ENCODE measurements at places on chromosomes 7 and 10.

GRCh38 chr7:112122144-112122543 lies 84.1 kb downstream of the DOCK4 start:
- DNase-seq, result no peak

DNA sequence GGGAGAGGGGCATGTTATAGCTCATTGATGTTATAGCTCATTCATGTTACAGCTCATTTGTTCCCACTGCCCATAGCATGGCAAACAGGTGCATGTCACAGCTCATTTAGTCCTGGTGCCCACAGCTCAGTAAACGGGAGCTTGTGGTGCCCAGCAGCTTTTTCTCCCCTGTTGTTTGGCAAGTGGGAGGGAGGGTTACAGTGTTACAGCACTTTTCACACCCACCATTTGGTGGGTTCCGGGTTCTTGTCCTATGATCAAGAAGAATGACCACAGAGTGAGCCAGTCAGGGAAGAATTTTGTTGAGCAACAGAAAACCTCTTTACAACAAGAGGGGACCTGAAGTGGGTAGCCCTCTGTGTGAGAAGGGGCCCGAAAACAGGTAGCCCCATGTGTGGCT lies 162.8 kb upstream of the CSTF2T start:
- no peak for DNase-seq

- DNase-seq, result no peak
These were observed 13.3 kb downstream of the OTUD1 start for GRCh38 chr10:23452033-23452655.

- no peak for DNase-seq
These were observed 31.5 kb upstream of the OR9A4 start for GRCh38 chr7:141884539-141885225.

- no peak for DNase-seq
These were observed 42.1 kb downstream of the ASB4 start for GRCh38 chr7:95527776-95528250.

DNA sequence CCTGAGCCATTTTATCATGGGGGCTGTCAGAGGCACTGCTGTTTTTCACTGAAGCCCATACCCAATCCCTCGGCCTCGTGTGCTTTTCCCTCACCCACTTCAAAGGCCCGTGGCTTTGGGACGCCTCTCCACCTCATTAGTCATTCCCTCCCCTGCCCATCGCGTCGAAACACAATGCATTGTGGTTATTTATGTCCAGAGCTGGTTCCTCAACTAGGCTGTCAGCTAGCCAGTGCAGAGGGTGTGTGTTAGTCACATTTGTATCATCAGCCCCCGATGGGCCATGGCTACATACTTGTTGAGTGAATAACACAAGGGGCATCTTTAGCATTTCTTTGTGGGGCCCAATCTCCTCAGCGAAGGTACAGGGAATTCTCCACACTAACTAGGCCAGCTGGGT lies 3.8 kb upstream of the CRCP start:
- no peak for DNase-seq

GRCh38 chr10:14801723-14802122 lies 27.0 kb upstream of the FAM107B start:
- DNase-seq, result no peak

DNA sequence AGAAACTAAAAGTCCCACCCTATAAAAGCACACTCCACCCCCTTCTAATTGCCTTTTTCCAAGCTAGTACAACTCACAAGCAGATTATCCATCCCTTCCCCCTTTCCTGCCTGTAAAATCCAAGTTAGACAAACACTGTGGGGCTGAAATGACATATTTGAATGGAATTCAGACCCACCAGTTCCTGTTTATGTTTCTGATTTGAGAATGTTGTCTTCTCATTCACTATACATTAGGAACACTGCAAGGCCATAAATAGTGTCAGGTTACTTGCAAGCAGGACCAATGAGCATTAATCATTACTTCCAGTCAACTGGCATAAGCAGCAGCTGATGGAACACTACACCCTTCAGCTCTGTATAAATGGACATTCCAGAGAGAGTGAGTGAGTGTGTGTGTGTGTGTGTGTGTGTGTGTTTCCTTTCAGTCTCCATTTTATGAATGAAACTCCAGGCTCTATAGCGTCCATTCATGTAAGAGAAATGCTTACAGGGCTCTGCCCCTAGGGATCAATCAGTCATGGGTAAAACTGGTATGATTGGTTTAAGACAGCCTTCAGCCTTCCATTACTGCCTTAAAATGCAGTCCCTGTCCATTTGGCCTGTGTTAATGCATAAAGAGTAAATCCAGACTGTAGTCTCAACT lies 69.3 kb downstream of the ETV1 start:
- no peak for DNase-seq

DNA sequence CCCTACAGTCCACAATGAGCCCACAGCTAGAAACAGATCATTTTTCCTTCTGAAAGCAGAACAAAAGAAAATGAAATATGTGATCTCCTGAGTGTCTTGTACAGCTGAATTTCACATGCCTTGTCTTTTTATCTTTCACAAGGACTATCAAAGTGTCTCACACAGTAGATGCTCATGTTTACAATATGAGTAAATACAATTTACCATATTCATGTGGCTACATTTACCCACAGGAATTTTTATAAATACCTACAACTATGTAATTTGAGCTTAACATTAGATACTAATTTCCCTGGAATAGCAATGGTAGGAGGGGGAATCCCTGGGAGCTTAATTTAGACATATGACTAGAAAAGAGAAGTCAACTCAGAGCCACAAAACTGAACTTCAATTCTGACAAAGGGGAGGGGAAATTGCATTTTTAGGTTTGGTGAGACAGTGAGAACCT lies 186.2 kb downstream of the MACC1 start:
- DNase-seq, result no peak

DNA sequence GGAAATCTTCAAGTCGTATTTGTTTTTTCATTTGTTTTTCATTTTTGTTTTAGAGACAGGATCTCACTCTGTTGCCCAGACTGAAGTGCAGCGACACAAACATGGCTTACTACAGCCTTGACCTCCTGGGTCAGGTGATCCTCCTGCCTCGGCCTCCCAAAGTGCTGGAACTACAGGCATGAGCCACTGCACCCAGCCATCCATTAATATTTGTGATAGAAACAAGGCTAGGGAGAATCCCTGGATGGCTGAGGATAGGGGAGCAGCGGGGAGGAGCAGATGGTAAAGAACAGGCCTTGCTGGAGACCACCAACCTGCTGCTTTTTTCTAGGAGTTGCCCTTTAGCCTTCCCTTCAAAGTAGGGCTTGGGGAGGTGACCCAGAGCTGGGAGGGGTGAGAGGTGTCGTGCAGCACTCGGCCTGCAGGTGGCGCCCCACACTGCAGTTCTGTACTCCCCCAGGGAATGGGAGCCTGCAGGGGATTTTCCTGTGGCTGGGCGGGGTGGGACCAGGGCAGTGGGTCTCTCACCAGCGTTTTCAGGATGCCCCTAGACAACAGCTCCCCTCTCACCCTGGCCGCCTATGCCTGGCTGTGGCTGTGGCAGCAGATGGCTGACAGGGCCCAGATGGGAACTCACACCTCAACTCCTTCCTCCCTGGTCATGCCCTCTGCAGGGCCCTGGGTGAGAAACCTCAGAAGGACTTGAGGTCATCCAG lies 12.6 kb upstream of the CDH23 start:
- DNase-seq, result peak; percentile 45

GRCh38 chr7:24981171-24981951 lies 1.4 kb upstream of the OSBPL3 start:
- peak; percentile 16 for DNase-seq

GRCh38 chr10:86970162-86970981 lies 2.1 kb downstream of the ADIRF start:
- no peak for DNase-seq

- DNase-seq, result no peak
These were observed 1236.0 kb upstream of the CELF2 start for GRCh38 chr10:9781666-9782065.

DNA sequence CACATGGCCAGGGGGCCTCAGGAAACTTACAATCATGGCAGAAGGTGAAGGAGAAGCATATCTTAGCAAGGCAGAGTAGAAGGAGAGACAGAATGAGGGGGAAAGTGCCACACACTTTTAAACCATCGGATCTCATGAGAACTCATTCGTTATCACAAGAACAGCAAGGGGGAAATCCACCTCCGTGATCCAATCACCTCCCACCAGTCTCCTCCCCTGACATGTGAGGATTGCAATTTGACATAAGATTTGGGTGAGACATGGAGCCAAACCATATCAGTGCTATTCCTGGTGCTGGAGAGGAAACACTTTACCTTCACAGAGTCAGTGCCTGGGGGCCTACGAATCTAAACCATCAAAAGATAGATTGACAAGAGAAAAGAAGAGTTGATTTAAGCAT lies 61.8 kb downstream of the LGI1 start:
- DNase-seq, result no peak

Data from stimulated activated CD8-positive, alpha-beta memory T cell treated with anti-CD3 and anti-CD28 coated beads, Interleukin-4, amount 100 ng/mL, for 1 hour (primary cell).